Kidney capillary endothelial cell (primary cell): ENCODE measurements at places on chromosomes 3 and 15.

GRCh38 chr15:81276967-81277366 is 47.0 kb downstream of the STARD5 start:
- no peak for DNase-seq

DNA sequence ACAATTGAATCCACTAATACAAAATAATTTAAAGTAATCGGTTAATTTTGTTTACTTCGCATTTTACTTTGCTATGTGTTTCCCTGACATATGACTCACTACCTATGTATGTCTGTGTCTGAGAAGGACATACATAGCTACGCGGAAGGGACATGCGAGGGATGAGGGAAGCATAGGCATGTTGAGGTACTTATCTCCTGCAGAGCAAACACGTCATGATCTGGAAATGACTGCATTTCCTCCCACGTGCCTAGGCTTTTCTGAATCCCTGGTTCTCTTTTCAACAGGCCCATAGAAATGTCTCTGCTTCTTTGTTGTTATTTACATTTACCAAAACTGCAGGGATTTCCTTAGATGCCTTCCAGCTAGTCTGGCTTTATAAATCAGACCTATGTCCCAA is 27.5 kb downstream of the ALCAM start:
- DNase-seq: peak; percentile 23

DNA sequence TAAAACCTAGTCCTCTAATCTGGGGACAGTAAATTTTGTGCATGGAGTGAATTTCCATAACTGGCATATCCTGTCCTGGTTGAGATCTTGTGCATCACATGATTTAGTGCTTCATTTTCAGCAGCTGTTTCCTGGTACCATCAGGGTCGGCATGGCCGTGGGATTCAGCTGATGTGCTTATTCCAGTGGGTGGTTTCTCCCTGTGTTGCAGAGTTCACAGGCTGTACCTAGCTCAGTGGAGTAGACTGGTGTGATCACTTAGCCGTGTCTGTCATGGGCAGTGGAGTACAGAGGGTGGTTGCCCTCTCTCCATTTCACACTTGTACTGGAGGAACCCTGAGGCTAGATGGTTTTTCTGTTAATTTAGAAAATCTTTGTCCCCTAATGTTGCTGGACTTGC is 228.5 kb downstream of the PTPRG start:
- DNase-seq: no peak

- DNase-seq: no peak
These were observed 123.8 kb downstream of the SV2B start for GRCh38 chr15:91223863-91224262.

- DNase-seq: peak; percentile 56
These were observed 674 bp downstream of the MSL2 start for GRCh38 chr3:136195258-136196063.

- DNase-seq: no peak
These were observed 389.4 kb downstream of the DIPK2A start for GRCh38 chr3:144361002-144361401.

- DNase-seq: no peak
These were observed 17.4 kb downstream of the PTPRG start for GRCh38 chr3:61578667-61579367.

- DNase-seq: peak; percentile 46
These were observed 27.1 kb downstream of the CGGBP1 start for GRCh38 chr3:88031642-88032077.

DNA sequence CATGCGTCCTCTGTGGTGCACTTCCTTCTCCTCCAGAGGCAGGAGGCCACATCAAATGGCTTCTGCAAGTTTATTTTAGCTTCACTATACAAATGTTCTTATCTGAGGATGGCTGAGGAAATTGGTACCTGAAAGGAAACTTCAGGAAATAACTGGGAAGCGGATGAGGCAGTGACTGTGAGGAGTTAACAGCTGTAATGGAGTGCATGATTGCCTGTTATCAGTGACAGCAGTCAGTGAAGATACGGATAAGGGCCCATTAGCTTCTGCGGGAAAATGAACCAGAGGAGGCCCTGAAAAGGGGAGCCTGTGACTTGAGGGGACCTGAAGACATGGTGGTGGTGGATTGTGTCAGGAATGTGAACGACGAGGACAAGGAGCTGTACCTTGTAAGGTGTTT is 51.8 kb downstream of the SPATA16 start:
- no peak for DNase-seq

DNA sequence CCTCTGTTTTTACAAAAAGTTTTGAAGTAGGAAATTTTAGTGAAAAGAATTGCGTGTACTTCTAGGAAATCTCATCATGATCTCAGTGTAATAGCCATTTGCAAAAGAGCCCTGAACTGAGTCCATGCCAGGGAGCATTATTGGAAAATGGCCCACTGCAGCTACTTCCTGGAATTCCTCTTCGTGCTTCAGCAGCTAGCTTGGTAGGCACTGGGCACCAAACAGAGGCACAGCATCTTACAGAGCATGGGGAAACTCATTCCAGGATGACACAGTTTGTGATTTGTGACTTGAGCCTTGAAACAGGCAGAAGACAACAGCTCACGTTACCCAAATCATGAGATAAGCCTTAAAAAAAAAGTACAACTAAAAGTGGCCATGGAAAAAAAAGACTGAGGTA is 179.1 kb downstream of the WDR72 start:
- no peak for DNase-seq

DNA sequence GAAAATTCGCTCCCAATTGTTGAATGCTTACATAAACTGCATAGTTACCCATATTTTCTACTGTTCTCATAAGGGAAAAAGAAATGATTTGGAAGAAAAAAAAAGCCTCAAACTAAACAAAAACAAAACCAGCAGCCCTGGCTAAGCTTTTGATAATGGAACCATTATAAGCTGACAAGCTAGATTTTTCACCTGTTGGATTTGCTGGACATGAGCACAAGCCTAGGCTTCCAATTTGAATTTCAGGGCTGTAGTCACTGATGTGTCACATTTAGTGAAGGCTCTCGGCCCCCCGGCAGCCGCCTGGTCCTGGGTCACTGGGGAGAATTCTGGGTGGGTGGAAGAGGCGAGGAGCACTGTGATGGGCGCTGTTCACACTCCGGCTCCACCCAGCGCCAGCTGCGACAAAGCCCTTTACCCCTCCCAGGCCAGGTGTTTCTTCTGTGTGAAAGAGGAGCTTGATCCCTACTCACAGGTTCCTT is 4.6 kb downstream of the FBXL22 start:
- no peak for DNase-seq

- no peak for DNase-seq
These were observed 90.2 kb downstream of the CHSY1 start for GRCh38 chr15:101161656-101162055.

DNA sequence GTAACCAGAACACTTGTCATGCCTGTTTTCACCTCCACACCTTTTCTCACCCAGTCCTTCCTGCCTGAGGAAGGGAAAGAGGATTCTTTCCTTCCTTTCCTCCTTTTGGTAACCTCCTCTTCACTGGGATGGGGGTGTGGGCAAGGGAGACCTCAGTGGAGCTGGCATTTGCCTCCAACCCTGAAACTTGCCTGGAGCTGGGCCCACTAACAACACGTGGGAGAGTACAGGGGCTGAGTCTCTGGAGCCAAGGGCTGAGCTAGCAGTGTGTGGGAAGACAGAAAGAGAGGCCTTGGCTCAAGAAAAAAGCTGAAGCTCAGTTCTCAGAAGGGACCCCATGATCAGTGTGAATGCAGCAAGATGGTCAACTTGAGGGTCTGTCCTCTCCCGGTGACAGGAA is 86.6 kb upstream of the SLC6A11 start:
- no peak for DNase-seq

DNA sequence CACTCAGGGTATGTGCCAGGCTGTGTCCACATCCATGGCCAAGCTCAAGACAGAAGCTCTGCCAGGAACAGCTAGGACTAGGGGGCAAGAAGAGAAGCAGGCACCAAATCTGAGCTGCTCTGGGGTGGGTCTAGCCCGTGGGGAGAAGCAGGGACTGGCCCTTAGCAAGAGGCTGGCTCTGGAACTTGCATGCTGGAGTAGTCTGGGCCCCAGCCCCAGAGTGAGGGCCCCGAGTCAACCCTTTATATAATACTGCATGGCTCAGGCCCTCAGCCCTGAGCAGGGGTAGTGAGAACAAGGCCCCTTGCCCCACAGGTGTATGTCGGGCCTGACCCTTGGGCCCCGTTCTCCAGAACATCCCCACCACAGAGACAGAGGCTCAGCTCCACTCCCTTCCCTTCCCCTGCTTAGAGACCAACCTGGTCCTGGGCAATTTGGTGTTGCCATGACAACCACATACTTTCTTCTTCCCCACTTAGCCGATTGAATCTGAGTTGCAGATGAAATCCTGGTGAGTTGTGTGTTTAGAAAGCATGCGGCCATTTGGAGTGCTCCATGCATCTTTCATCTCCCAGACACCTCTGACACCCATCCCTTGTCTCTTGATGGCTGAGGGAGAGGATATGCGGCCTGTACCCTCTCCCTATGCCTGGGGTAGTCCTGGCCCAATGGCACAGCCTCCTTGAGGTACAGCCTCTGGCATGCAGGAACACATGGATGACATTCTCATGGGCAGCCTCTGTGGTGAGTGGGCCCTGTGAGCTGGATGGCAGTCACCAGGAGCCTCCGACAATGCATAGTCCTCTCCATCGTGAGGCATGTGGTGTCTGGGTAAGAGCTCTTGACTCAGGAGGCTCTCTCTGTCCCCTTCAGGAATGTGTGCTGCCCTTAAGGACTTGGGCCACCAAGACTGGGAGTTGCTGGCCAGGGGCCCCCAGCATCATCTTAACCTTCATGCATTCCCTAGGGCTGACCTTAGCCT is 29.2 kb upstream of the SFMBT1 start:
- DNase-seq: no peak

DNA sequence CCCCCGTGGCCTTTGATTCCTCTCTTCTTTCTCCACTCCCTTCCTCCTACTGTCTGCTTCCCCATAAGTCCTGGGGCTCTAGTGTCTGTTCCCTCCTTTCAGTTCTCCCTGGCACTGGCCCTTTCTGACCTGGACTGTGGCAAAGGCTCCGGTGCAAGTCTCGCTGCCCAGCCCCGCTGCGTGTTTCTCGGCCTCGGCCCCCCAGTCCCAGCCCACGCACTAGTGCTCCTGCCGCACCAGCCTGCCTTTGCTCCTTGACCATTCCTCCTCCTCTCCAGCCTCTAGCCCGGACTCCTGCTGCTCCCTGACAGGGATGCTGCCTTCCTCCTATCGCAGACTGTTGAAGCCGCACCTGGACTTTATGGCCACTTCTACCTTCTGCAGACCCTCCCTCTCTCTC is 2.1 kb downstream of the TM6SF1 start:
- no peak for DNase-seq
